Activated CD4-positive, CD25-positive, alpha-beta regulatory T cell (primary cell): ENCODE measurements at places on chromosomes 11 and 22.

DNA sequence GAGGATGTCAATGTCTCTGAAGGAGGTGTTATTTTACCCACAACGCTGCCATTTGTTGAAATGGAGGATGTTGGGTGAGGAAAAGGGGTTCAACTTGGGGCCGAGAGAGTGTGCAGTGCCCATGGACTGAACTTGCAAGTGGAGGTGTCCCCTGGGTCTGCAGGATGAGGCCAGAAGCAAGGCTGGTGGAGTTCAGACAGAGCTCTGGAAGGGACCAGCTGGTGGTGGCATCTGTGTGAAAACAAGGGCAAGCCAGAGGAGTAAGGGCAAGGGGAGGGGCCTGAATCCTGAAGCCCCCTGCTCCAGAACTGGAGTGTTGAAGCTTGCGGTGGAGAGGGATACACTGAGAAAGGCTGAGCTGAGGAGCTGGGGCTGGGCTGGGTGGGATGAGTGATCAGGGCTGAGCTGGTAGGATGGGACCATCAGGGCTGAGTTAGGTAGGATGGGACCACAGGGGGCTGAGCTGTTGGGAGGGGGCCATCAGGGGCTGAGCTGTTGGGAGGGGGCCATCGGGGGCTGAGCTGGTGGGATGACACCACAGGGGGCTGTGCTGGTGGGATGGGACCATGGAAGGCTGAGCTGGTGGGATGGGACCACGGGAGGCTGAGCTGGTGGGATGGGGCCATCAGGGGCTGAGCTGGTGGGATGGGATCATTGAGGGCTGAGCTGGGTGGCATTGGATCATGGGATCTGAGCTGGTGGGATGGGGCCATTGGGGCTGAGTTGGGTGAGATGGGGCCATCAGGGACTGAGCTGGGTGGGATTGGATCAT lies 13.4 kb upstream of the CTSD start:
- no peak for DNase-seq

GRCh38 chr11:130441719-130442118 lies 6.7 kb upstream of the ADAMTS15 start:
- DNase-seq = no peak

- no peak for DNase-seq
Measured at GRCh38 chr11:11057472-11057854, 199.6 kb upstream of the ZBED5 start.

DNA sequence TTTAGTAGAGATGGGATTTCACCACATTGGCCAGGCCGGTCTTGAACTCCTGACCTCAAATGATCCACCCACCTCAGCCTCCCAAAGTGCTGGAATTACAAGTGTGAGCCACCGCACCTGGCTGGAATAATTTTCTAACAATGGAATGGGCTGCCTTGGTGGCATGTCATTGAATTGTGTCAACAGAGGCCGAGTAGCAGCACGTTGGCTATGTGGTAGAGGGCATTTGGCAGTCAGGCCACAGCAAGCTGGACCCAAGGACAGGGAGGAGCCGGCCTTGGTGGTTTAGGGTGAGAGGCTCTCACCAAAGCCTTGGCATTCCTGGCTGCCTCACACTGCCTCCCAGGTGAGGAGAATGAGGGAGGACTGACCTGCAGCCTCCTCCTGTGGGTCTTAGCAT lies 4.1 kb upstream of the NIPSNAP1 start:
- no peak for DNase-seq

DNA sequence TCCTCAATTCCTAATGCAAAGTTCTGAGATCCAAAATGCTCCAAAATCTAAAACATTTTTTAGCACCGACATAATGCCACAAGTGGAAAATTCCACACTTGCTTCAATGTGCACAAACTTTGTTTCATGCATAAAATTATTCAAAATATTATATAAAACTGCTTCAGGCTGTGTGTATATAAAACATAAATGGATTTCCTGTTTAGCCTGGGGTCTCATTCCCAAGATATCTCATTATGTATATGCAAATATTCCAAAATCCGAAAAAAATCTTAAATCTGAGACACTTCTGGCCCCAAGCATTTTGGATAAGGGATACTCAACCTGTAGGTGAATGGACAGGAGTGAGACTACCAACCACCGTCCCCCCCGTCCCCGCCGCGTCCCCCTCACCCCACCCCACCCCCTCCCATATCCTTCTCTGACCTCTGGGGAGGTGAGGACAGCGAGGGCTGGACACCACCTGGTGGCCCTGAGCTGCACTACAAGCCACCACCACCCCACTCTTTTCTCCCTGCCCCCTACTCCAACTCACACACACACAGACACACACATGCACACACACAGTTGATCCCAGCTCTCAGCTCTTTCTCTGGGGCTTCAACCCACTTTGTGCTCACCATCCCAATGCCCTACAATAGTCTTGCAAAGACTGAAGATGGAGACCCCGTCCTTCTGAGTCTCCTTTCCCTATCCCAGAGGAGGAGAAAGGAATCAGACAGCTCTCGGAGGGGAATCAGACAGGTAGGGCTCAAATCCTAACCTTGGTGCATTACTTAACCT lies 101.0 kb downstream of the PDE2A start:
- DNase-seq = no peak

DNA sequence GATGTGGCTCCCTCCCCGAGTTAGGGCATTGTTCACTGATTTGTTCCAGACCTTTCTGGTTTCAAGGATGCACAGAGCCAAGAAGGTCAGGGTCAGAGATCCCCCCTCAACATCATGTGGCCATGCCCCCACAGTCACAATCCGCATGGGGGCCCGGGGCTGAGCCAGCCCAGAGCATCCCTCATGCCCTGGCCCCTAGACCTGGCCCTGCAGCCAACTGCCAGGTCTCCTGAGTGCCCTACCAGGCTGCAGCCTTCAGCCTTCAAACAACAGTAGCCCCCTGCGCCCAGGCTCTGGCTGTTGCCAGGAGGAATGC lies 142.4 kb downstream of the CRYBB2 start:
- no peak for DNase-seq

DNA sequence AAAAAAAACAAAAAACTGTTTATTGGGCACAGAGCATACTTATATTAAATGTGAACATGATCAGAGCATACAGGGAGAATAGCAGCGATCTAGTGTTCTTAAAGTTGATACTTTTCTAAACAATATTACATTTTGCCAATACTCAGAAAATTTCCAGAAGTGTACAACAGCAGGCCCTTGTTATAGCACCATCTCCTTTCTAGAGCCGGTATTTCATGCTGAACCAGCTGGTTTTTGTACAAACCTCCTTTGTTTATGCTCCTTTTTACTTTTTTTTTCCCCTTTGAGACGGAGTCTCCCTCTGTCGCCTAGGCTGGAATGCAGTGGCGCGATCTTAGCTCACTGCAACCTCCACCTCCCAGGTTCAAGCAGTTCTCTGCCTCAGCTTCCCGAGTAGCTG lies 90.7 kb downstream of the PPP6R3 start:
- DNase-seq = no peak

GRCh38 chr11:114219559-114220349 lies 76.4 kb upstream of the NNMT start:
- no peak for DNase-seq

DNA sequence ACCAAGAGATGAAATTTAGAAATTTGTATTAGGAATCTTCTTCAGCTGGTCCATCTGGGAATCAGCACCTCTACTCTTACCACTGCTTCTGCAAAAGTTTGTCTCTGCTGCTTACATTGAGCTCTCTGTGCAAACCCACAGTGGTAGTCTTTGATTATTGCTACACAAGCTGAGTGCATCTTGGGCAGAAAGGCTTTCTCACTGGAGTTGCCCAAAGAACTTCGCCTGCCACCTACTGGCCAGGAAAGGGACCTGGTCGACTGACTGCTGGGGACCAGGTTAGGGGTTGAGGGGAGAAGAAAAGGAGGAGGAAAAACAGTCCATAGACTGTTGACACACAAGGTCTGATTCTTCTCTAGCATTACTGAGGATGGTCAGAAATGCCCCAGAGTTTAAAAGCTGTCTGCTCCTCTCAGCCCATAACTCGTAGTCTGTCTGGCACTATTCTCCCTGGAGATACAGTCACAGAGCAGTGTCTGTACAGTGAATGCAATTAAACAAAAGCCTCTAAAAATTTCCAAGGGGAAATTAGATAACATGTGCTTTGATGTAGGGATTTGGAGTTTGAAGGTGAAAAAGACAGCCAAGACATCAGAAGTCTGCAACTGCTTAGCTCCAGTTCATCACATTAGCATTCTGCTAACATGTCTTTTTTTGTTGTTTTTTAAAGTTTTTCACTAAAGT lies 215.0 kb upstream of the CTSC start:
- peak; percentile 2 for DNase-seq

DNA sequence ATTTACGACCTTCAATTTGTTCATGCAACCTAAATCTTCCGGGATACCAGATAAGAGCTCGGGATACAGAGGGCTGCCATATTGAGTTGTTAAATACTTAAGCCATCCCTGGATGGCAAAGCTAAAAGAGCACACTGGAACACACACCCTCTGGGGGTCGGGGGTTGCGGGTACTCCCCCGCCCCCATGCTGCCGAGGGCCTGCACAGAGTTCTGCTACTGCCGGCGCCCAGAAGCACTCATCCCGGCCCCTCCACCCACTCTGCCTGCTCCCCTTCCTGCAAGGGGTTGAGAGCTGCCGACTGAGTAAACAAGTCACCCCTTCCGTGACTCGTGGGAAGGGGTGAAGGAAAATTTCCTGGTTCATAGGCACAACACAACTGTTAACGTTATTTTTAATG lies 9.3 kb upstream of the MMP13 start:
- DNase-seq = no peak

GRCh38 chr22:44901301-44901700 lies 108.5 kb downstream of the PHF21B start:
- DNase-seq = no peak

DNA sequence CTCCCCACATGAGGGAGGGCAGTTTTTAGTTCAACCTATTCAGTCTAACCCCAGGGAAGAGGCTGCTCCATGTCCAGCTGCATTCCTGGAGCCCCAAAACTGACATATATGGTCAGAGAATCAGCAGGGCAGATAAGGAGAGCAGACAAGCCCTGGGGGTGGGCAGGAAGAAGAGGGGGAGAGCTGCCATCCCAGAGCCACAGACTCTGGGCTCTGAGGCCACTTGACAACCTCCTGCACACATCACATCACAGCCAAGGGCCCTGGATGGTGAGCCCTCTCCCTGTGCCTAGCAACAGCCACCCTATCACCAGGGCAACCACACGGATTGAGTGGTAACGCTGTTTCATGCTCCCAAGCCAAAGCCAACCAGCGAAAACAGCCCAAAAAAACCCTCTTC lies 3.1 kb downstream of the ARHGAP1 start:
- DNase-seq = no peak

DNA sequence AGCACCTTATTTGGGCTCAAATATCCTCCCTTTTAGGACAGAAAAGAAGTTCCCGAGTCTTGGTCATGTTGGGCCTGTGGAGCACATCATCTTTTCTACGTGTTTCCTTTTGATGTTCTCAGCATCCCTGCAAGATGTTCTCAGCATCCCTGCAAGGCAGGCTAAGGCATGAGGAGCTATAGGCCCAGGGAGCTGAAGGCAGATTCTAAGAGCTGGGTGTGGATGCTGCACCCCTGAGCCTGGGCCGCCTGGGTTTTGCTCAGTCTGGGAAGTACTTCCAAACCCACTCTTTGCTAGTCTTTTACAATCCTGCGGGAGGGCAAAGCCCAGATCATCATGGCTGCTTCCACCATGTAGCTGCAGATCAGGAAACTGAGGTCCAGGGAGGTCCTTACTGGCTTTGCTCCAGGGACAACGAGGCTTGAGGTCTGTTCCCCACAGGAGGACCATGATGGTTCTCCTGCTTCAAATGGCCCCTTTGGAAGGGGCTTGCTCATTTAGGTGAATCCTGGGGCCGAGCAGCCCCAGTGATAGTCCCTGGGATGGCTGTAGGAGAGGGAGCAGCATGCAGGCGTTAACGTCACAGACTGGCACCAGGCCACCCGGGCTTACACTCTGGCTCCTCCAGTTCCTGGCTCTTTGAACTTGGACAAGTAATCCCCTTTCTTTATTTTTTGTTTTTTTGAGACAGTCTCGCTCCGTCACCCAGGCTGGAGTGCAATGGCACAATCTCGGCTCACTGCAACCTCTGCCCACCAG lies 10.6 kb downstream of the LRRC75B start:
- DNase-seq = no peak

- DNase-seq = no peak
Measured at GRCh38 chr11:83054904-83055380, 16.8 kb downstream of the RAB30 start.

- DNase-seq = no peak
Measured at GRCh38 chr11:111231836-111232235, 13.7 kb upstream of the POU2AF2 start.

GRCh38 chr22:27331526-27332281 lies 469.9 kb downstream of the MN1 start:
- no peak for DNase-seq

DNA sequence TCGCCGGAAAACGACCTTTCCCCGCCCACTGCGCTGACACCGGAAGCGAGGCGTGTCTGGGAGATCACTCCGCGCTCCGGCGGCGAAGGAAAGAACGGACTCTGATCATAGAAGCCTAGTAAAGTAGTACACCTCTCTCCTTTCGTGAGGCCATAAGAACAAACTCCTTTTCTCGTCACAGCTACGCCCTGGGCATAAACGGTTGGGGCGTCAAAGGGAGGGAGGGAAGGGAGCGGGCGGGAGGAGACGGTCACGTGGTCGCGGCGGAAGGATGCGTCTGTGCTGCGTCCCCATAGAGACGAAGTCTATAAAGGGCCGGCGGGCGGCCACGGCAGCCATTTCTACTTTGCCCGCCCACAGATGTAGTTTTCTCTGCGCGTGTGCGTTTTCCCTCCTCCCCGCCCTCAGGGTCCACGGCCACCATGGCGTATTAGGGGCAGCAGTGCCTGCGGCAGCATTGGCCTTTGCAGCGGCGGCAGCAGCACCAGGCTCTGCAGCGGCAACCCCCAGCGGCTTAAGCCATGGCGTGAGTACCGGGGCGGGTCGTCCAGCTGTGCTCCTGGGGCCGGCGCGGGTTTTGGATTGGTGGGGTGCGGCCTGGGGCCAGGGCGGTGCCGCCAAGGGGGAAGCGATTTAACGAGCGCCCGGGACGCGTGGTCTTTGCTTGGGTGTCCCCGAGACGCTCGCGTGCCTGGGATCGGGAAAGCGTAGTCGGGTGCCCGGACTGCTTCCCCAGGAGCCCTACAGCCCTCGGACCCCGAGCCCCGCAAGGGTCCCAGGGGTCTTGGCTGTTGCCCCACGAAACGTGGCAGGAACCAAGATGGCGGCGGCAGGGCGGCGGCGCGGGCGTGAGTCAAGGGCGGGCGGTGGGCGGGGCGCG lies at the start of gene ATF4:
Gene ATF4, plus strand, starts transcription at position 337 of the 880 bp plus-strand sequence. CDS start 884 bp downstream, outside the sequence.
- DNase-seq = peak; percentile 91

GRCh38 chr11:112566124-112566523 lies 305.5 kb upstream of the PLET1 start:
- no peak for DNase-seq

DNA sequence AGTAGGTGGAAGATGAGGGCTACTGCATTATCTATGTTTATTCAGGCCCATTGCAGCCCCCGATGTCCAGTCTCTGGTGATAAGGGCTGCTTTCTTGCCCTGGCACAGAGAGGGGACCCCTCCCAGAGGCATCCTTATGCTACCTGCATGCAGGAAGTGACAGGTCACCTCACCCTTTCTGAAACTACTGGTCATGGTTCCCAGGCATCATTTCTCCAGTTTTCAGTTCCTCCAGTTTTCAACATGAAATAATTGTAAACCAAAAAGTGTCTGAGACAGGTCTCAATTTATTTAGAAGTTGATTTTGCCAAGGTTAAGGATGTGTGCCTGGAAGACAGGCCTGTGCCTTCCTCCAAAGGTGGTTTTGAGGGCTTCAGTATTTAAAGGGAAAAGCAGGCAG lies 57.0 kb downstream of the CTTN start:
- DNase-seq = no peak

- no peak for DNase-seq
Measured at GRCh38 chr22:37483050-37483449, 3.1 kb downstream of the MFNG start.

- no peak for DNase-seq
Measured at GRCh38 chr11:75249704-75250103, 9.1 kb downstream of the TPBGL start.

GRCh38 chr11:72635309-72635915 lies 38.8 kb downstream of the PDE2A start:
- no peak for DNase-seq
